Hippocampal formation (tissue), 2 donors: ENCODE measurements at places on chromosomes 7 and 10.

DNA sequence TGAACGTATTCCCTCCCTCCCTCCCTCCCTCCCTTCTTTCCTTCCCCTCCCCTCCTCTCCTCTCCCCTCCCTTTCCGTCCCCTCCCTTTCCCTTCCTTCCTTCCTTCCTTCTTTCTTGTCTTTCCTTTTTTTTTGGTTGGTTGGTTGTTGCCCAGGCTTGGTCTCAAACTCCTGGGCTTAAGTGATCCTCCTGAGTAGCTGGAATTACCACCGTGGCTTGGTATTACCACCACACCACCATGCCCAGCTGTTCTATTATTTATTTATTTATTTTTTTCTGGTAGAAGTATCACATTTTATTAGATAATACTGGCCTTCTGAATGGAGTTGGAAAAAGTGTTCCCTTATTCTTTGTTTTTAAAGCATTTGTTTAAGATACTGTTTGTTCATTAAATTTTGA is 95.9 kb downstream of the PHF14 start:
- DNase-seq = no peak

DNA sequence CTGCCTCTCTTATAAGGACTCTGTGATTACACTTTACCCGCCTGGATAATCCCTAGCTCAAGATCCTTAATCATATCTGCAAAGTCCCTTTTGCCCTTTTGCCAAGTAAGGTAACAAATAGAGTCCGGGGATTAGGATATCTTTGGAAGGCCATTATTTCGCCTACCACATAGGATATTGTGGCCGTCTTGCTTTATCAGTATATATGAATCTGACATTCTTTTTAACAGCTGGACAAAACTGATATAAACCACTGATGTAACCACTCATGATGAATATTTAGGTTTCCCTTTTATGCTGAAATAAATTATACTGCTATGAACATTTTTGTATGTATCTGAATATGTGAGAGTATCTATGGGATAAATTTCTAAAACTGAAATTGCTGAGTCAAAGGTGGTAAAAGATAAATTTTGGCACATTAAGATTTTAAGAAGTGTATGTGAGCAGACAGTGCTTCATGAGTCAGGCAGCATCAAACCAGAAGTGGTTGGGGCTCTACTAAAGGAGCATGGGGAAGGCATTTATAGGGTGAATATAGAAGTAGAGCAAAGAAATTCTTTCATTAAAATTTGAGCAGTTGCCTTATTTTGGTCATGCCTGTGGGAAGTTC is 44.7 kb downstream of the AVL9 start:
- DNase-seq = no peak

DNA sequence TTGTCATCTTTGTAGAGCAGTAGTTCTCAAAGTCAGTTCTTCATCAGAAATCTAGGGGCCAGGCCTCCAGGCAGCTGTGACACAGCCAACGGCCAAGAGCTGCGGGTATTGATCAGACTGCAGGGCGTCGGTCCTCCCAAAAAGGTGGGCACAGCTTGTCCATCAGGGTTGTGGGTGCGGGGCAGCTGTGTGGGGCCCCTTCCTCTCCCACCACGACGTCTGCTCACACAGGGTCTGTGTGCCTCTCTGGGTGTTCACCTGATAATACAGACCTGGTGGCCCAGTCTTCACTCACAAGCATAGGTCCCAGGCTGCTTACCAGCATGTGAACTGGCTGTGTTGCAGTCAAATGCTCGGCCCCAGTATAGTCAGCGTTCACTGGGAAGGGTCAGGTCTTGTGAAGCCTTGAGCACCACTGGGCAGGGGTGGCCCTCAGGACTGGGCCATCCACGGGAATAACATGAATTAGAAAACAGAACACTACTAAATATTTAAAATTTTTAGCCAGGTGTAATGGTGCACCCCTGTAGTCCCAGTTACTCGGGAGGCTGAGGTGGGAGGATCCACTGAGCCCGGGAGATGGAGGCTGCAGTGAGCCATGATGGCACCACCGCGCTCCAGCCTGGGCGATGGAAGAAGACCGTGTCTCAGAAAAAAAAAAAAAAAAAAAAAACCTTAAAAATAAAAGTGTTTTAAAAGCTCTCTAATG is 102.8 kb upstream of the DIP2C start:
- no peak for DNase-seq

DNA sequence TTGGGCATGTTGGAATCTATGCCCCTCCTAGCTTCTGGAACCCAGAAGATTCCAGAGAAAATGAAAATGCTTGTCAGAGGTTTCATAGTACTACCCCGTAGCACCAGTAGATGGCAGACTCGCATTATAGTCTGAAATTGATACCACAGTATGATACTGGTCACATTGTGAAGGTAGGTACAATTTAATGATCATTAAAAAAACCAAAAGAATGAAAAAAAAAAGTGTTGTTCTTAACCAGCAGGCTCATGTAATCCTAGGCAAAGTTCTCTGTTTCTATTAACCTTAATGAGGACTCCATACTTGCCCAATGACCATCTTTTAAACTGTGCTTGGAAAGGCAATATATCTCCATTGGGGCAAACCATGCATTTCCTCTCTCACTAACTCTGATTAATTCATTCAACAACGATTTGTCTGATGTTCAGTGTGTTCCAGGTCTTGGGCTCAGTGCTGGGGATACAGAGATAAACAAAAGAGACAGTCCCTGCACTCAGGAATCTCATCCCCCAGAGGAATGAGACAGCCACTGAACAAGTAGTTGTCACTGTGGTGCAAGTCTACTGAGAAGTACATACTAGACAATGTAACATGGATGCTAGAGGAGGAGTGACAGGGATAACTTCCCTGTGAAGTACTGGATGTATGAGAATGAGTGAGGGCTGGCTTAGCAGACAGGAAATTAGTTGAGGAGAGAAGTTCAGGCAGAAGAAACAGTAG is 223.5 kb upstream of the PHYHIPL start:
- DNase-seq = peak; percentile 49

DNA sequence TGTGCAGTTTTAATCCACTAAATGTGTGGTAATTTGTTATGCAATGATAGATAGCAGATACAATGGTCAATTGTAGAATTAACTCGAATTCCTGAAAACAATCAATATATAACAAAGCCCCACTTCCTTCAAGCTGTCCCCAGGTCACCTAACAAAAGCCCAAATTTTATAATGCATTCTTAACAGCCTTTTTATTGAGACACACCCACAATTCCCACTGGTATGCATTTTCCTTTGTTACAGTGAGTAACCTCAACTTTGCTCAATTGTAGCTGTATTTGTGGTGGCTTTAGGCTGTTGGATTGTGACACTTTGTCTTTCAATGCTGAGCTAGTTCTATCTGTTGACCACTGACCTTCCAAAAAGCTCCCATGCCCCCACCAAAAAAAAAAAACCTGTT is 279.8 kb upstream of the CACNA2D1 start:
- no peak for DNase-seq

DNA sequence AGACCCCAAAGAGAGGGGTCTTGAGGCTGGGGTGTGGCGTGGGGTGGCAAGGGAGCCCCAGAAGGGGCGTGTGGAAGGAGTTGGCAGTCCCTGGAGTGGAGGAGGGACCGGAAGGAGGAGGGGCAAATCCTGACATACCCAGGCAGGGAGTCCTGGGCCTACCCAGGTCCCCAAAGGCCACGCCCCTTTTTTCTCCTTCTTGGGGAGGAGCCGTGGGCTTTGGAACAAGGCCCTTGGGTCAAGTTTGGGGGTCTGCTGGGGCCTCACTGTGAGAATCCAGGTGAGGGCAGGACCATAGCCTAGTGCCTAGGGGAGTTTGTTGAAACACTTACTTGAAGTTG is 1.2 kb upstream of the SMARCD3 start:
- DNase-seq = no peak

- DNase-seq = no peak
Measured at GRCh38 chr7:70015353-70015752, 417.1 kb downstream of the AUTS2 start.

DNA sequence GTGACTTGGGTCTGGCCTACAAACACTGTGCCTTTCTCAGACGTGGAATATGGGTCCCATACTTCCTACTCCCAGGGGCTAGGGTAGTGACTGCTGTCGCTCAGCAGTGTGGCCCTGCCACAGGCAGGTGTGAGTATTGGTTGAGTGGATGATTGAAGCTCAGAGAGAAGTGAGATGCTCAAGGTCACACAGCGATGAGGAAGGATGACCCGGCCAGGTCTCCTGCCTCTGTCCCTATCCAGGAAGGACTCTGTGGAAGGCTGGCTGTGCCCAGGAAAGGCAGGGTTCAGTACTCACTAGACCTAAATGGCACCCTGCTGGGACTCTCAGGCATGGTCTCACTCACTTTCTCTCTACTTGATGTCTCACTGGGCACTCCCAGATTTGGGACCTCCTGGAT is 2.8 kb downstream of the PRF1 start:
- DNase-seq = no peak

DNA sequence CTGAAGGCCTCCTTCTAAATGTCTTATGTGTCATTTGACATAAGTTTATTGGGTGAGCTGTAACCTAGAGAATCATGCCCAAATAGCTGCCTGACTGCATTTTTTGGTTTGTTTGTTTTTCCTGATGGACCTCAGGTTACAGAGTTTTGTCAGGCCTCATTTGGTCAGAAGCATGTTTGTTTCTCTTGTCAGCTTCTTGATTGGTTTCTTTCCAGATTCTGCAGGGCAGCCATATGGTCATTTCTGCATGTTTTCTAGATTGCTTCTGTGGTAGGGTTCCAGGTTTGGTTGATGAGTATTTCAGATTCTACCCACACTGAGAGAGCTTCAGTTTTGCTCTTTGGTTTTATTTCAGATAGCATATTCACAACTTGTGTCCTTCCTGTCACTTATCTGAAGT is 28.0 kb downstream of the GLCCI1 start:
- DNase-seq = no peak

DNA sequence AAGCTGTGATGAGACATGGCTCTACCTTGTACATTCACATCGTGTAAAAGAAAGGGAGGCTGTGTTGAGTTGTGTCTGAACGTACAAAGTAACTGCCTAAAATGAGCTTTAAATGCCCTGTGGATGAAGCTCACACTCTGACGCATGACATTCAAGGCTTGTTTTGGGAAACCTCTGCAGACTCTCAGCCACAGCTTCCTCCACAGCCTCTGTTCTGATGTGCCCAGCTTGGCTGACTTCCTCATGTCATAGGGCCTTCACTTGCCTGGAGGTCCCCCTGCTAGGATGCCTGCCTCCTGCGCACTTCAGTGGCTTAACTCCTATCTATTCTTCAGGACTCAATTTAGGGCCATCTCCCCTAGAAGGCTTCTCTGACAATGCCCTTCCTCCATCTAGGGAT is 230.0 kb upstream of the HABP2 start:
- DNase-seq = peak; percentile 24

DNA sequence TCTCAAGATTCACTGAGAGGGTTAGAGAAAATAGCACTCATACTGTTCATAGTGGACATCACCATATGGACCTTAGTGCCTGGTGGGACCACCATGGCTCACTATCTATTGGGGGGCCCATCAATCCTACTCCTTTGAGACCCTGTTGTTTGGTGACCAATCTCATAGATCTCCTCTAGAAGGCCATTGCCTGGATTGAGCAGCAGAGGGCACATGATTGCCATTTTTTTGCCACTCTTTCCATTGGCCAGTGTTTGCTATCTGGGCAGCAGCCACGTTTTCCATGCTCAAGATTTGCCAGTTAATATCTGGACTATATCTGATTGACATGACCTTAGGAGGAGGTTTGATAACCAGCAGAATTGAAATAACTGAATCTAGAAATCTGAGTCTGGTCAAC is 244.5 kb downstream of the ITGB1 start:
- no peak for DNase-seq

DNA sequence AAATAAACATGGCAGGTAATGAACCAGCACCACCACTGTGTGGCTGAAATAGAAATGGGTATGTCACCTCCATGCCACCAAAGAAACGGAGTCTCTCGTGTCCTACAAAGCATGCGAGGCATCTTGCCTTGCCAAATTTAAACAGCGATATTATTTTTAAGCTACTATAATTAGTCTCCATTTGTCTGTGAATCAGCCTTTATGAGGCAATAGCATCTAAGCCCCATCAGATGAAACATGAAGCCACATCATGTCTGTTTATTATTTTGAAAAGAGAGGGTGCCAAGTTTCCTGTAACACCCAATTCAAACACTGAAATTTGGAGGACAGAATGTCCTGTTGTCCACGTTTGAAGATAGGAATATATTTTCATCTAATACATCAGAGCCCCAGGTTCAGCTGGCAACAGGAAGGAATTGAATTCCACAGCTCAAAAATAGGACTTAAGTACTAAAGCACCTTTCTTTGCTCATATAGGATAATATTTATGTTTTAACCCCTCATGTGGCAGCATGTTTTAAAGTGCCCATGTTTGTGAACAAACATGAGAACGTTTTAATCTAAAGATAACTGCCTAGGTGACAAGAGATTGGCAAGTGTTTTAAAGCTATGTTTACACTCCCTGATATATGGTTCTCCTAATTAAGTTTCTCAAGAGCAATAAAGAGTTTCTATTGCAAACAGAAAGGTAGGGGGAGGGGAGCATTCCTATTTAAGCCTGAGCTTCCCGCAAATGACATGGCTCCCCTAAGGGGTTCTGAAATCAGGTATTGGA is 86.8 kb downstream of the SORBS1 start:
- DNase-seq = no peak

GRCh38 chr7:148664324-148664723 is 34.4 kb upstream of the CUL1 start:
- peak; percentile 50 for DNase-seq

DNA sequence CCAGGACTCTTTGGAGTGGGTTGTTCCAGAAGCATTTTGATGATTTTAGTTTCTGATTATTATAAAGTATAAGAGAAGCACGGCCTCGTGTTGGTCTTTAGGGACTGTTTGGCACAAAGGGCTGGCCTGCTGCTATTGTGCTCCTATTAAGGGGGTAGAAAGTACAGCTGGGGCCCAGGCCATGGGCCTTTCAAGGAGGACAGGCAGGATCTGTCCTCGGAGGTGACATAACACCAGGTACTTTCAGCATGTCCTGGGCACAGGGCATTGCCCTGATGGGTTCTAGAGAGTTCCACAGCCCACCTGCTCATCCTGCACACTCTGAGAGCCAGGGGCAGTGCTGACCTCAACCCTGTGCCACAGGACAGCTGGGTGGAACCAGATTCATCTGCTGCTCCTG is 24.9 kb downstream of the STRA8 start:
- DNase-seq = no peak

- DNase-seq = no peak
Measured at GRCh38 chr10:98308669-98309365, 40.8 kb upstream of the LOXL4 start.

DNA sequence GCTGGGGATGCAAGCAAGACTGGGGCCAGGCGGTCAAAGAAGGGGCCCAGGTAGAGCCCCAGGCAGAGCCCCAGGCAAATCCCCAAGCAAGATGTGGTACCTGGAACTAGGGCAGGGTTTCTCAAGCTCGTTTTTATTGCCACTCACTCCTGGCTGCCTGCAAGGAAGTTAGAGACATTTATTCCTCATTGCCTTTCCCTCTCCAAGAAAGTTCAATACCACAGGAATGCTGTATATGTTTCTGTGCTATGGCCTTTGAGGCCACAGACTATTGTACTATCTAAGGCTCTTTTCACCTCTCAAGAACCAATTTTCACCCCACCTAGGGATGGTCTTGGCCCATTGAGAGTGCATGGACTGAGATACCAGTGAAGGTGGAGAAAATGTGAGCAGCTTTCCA is 71.3 kb downstream of the TACC2 start:
- DNase-seq = no peak
